ENCODE measurements at places on chromosomes 4 and X.

GRCh38 chrX:3232262-3232923 is 114.1 kb downstream of the MXRA5 start:
- DNase-seq: no peak

DNA sequence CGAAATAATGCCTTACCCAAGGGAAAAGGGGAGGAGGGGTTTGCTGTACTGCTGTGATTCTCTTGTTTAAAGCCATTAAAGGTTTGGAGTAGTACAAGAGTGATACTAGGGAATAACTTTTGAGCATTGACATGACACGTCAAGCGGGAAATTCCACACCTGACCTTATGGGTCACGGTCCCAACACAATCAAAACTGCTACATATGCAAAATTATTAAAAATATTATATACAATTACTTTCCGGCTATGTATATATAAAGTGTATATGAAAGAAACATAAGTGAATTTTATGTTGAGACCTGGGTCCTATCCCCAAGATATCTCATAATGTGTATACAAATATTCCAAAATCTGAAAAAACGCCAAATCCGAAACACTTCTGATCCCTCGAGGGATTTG is 21.0 kb downstream of the FNIP2 start:
- DNase-seq: no peak

DNA sequence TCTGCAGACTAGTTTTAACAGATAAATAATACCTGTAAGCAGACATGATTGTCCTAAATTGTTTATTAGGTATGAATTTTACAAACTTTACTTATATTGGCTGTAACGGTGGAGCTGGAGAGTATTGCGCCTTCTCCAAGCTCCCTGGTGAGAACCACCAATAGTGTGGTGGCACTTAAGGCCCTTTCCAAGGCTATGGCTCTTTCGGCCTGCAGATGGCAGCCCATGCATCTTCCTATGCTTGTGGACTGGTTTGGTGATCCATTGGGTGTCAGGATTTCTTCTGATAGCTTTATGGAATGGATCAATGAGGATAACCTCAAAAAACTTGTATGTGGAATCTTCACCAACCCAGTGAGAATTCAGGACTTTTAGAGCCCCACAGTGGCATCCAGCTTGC is 7.8 kb downstream of the LARP1B start:
- DNase-seq: no peak

- DNase-seq: no peak
These were observed 84.5 kb downstream of the CD99L2 start for GRCh38 chrX:150813922-150814321.

DNA sequence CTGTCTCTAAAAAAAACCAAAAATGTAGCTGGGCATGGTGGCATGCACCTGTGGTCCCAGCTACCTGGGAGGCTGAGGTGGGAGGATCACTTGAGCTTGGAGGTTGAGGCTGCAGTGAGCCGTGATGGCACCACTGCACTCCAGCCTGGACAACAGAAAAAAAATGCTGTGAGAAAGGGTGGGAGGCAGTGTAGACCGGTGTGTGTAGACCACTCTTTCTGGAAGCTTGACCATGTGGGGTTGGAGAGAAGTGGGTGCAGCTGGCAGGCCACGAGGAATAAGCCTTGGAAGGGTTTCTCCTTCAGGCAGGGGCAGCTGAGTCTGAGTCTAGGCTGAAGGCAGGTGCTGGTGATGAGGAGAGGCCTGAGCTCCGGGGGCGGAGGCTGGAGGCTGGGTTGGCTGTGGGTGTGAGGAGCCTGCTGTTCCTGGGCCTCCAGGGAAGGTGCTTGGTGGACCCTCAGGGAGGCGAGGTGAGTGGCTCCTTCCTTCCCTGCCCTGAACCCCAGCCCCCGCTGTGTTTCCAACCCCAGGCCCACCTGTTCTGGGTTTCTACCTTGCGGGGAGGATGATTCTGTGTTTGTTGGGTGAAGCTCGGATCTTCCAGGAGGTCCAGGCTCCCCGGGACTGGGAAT is 9.3 kb upstream of the TBC1D14 start:
- no peak for DNase-seq

DNA sequence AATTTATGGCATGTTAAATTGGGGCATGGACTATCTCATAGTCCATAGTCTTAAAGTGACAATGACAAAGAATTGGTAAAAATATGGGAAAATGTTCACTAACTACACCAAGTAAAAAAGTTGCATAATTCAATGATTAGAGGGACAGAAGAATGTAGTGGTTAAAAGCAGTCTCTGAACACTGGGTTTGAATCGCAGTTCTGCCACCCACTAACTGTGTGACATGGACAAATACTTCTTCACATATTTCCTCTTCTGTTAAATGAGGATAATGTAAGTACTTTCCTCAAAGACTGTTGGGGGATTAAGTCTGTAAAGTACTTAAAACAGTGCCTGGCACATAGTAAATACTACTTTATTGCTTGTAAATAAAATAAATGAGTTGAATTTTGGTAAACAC is 15.3 kb downstream of the COQ2 start:
- DNase-seq: no peak

- no peak for DNase-seq
These were observed 39.0 kb downstream of the STX18 start for GRCh38 chr4:4502694-4503311.

GRCh38 chr4:41799126-41799525 is 50.6 kb upstream of the PHOX2B start:
- no peak for DNase-seq

DNA sequence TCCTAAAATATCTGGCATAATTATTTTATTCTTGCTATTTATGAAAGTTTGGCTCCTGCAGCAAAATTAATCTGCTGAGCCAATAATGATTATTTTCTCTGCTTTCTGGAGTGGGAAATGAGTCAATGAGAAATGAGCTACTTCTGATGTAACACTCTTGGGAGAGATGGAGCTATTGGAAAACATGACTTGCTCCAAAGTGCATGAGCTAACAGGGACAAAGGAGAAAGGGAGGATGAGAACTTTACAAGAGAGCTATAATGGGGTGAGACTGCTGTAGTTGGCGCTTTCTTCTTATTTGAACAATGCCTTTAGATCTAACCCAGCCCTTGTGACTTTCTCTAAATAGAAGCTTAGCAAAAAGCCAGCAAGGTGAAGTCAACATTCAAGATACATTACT is 615.1 kb downstream of the ANKRD50 start:
- no peak for DNase-seq

- no peak for DNase-seq
These were observed 390.0 kb downstream of the FAT4 start for GRCh38 chr4:125704726-125705125.

DNA sequence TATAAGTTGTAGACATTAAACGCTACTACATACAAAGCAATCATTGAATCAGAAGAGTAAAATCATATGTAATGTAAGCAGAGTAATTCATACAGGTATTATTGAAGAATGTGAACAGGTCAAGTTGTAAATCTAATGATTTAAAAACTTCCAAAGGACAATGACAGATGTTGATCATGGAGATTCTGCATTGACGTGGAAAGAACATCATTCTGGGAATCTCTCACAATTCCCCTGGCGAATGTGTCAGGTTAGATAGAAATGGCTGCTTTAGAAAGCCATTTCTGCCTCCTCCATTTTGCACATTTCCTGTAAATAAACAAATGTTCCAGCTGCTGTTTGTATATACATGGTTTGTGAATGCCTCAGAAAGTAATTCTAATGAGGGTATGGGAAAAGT is 719.4 kb downstream of the ADGRL3 start:
- DNase-seq: no peak

DNA sequence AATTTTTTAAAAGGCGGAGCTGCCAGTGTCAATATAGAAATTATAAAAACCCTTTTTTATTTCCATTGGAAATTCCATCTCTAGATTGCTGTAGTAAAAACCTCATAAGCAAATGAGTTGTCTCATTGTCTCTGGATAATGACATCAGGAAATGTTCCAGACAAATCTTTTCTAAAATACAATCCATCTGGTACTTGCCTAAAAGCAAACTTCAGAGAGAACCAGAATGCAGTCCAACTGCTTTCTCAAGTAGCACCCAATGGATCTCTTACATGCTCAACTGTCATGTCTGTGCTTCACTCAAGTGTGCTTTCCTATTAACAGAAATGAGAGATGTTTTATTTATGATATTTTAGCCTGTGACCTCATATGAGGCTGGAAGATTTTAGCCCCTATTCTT is 399.6 kb upstream of the NDST3 start:
- no peak for DNase-seq
